Stimulated activated naive CD4-positive, alpha-beta T cell treated with Interleukin-2 at 50 U/mL for 16 hours (primary cell): ENCODE measurements at places on chromosomes 7 and 10.

DNA sequence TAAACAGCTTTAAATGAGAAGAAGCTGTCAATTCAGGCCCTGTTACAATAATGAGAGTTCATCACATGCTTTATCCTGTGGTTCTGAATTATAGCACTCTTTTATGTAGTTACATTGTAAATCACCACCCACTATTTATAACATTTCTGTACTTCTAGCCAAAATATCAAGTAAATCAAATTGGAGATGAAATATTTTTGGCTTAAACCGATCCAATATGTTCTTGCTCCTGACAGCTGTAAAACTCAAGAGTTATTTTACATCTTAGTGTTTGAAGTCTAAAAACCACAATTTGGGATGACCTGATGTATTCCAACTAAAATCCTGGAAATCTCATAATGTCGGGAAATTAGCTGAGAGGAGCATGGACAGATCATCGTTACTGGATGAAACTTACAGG, 371.2 kb upstream of the LRRN3 start:
- DNase-seq, result no peak

DNA sequence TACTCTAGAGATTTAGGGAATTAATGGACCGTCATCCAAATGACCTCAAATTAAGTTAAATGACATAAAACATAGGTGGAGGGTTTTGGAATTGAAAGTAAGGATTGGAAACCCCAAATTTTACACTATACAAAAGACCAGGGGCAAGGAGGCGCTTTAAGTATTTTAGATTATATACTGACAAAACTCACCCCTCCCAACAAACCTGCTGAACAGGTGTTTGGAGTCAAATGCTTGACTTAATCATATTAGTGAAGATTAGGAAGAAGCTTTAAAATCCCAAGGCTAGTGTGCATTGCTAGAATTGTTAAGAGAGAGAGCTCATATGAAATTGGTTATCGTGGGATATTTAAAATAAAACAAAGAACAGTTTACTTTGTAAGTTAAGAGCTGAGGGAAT, at the start of gene GNGT1:
Gene GNGT1, plus strand, starts transcription at position 301 of the 400 bp plus-strand sequence. CDS start 180 bp downstream, outside the sequence.
- DNase-seq, result no peak

DNA sequence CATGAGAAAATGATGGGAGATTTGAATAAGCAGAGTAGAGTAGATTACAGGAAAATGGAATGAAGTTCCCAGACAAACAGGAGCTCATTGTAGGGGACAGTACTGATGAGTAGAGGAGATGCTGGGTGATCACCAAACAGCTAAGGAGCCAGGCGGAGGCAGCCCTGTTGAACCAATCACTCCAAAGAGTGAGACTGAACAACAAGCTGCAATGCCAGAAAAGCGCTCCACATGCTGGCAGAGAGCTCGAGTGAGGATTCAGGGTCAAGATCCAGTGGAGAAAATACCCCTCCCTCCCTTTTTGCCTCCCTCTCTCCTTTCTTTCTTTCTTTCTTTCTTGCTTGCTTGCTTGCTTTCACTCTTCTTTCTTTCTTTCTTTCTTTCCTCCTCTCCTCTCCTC, 133.3 kb downstream of the PFKFB3 start:
- no peak for DNase-seq

- DNase-seq, result no peak
These were observed 2.7 kb downstream of the OGDH start for GRCh38 chr7:44608916-44609648.

GRCh38 chr10:29588629-29589421, 45.9 kb downstream of the SVIL start:
- no peak for DNase-seq

DNA sequence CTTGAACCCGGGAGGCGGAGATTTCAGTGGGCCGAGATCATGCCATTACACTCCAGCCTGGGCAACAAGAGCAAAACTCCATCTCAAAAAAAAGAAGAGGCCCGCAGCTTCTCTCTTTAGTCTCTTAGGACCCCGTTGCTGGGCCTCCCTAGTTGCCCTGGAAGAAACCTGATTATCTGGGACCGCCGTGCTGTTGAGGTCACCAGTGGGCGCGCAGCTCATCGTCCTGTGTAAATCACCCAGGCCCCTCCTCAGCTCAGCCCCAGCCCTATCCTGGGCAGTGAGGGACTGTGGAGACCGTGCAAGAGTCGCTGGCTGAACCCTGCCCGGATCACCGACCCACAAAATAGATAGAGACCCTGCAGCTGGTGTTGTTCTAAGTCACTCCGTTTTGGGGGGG, 85.0 kb downstream of the UNCX start:
- DNase-seq, result no peak

GRCh38 chr10:101614663-101615524, 26.8 kb downstream of the DPCD start:
- DNase-seq, result no peak

DNA sequence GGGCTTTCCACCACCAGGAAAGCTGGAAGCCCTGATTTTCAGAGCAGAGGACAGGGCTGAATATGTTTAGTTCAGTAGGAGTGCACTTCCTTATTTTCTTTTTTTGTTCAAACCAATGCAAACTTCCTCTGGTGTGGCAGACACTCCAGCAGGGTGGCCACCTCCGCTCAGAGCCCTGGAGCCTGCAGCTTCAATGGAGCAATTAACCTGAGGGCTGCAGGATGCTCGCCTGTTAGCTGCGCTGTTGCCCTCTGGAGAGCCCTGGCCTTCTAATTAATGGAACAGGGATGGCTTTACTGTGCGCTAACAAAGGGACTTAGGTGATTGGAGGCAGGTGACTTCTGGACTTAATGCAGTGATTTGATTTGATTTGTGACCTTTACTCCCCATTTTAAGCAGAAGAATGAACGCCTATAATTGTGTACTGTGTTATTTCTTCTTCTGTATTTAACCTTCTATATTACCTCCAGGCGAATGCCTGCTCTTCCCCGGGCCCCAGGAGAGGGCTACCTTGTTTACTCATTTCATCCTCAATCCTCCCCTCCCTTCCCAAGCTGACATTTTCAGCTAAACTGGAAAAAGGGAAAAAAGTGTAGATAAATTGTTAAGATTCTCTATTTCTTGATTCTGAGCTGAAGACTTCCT, 123.0 kb upstream of the CTBP2 start:
- DNase-seq, result no peak

DNA sequence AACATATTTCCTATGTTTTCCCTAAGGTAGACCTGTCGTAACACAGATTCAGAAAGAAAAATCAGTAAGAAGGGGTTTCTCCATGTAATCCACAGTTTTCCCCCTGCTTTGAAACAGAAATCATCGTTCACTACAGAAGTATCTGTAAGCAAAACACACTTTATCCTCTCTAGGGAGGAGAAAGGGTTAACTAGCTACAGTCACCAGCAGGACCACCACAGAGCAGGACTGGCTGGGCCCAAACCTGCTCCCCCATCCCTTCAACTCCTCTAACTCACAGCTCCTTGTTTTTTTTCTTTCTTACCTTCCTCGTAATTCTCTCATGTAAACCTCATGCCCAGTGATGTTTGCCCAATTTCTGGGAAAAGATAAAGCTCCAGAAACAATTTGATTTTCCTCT, 167.7 kb downstream of the RAPGEF5 start:
- no peak for DNase-seq

- DNase-seq, result no peak
These were observed 24.0 kb downstream of the CDHR3 start for GRCh38 chr7:105987046-105987445.

DNA sequence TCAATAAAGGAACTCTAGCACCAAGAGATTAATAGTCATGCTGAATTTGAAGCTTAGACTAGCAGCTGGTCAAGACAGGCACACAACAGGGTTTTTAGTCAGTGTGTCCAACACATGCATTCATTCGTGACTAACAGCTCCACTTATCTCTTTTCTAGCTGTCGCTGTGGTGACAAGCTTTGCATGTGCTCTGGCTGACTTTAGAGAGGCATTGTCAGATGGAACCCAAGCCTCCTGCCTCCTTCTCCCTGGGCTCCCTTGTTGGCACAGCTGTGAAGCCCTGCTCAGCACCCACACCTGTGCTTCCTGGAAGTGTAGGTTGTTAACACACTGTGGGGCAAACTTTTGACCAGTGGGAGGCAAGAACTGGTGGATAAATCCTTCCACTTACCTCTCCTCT, 9.8 kb upstream of the AGK start:
- DNase-seq, result no peak

DNA sequence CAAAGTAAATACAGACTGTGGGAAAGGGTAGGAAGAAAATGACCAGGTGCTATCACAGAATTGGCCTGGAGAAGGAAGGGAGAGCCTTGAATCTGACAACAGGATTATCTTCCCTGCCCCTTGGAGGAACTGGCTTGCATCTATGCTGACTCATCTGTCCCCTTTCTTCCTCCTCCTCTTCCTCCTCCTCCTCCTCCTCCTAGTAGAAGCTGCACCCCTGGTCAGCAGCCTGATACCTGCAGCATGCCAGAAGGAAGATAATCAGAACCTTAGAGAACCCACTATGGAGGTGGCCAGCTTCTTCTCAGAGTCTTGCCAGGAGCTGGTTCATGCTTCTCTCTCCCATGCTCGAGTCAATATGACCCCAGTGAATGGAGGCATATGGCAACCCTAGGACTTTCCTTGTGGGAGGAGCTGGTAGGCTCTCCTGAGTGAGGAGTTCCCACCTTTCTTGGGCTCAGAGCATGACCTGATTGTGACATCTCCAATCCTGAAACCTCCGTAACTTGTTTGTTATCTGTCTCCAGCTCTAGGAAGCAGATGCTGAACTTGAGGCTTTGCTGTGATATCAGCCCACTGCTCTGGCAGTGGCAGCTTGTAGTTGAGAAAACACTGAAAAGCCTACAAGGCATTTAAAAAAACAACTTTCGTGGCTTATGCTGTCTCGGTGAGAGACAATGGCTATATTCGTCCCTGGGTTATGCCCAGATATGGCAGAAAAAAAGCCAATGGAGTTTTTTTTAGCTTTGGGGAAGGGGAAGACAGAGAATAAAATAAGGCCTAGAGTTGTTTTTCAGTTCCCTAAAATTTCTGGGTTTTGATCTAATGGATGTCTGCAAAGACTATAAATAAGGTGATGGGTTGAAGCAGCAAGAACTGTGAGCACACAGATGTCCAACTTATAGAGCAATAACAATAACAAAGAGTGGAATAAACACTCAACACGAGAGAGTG, 60.6 kb downstream of the CDHR3 start:
- DNase-seq, result no peak

GRCh38 chr10:80737209-80737608, 199.5 kb downstream of the SH2D4B start:
- no peak for DNase-seq

GRCh38 chr10:51510231-51510630, 189.2 kb downstream of the CSTF2T start:
- DNase-seq, result no peak

DNA sequence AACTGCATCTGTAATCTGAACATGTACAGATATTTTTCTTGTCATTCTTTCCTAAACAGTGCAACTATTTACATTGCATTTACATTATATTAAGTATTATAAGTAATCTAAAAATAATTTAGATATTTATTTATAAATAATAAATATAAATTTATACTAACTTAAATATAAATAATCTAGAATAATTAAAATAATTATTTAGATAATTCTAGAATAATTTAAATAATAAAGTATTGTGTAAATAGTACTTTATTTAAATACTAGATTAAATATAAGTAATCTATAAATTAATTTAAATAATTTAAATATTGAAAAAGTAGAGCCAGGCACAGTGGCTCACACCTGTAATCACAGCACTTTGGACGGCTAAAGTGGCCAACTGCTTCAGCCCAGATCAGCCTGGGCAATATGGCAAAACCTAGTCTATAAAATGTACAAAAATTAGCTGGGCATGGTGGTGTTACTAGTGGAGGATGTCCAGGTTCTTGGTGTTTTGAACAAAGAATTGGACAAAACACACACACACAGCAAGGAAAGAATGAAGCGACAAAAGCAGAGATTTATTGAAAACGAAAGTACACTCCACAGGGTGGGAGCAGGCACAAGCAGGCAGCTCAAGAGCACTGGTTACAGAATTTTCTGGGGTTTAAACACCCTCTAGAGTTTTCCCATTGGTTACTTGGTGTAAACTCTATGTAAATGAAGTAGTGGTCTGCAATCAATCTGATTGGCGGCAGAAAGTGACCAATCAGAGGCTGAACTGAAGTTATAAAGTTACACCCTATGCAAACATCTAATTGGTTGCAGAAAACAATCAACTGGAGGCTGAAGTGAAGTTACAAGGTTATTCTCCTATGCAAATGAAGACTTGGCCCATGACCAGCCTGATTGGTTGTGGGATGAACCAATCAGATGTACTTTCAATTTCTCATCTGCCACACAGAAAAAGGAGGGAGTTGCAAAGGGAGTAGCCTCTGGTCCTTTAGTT, 100.2 kb upstream of the SP4 start:
- DNase-seq, result no peak

DNA sequence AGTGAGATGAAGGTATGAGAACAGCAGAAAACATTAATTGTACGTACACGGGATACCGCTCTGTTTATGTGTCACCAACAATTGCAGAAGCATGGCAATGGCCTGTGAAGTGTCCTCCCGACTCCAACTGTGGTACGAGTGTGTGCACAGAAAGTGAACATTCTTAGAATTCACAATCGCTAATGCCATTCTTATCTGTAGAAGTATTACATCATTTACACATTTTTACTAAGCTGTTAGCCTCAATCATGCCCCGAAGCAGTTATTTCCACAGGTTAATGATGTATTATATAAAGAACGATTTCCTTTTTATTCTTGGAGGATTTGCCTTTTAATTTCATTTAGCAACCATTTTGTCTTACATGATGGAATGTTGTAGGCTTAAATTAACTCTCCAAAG, 103.4 kb downstream of the EVX1 start:
- DNase-seq, result no peak

GRCh38 chr7:75889826-75890225, 11.0 kb downstream of the RHBDD2 start:
- no peak for DNase-seq

GRCh38 chr10:16381083-16381482, 55.7 kb upstream of the PTER start:
- no peak for DNase-seq

GRCh38 chr10:47359626-47360418, 11.7 kb downstream of the RBP3 start:
- DNase-seq, result no peak

GRCh38 chr10:47287365-47287802, 12.6 kb upstream of the GDF10 start:
- no peak for DNase-seq

GRCh38 chr10:11302181-11302580, 284.5 kb downstream of the CELF2 start:
- DNase-seq, result no peak

DNA sequence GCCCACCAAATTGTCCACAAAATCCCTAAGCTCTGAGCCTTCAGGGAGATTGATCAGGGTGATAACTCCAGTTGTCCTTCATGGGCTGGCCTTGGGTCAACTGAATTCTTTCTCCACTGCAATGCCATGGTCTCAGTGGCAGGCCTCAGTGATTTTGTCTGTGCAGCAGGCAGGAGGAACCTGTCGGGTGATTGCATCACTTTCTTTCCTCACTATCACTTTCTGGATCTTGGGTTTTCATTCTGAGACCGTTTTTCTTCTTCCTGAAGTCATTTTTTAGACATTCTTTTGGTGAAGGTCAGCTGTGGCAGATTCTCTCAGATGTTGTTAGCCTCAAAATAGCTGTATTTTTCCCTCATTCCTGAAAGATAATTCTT, 28.8 kb upstream of the LCOR start:
- no peak for DNase-seq

GRCh38 chr10:68202960-68203353, 29.0 kb downstream of the ATOH7 start:
- DNase-seq, result no peak
